ENCODE measurements at places on chromosomes 2 and 18. TPM values are rescaled to one million over a fixed set of nuclear protein-coding genes. Genes with fewer than 3 reads are reported as not detected.

The COL3A1 gene
- total RNA-seq: 35,960 TPM

The GPBAR1 gene
- total RNA-seq: 2.4 TPM

The SKOR2 gene
- 0.48 TPM for total RNA-seq

The RAX gene
- 3.4 TPM for total RNA-seq

The ZNF638 gene
- 169 TPM for total RNA-seq

The OSR1 gene
- total RNA-seq: 8.9 TPM

The RND3 gene
- 222 TPM for total RNA-seq

The CD226 gene
- total RNA-seq: 14.0 TPM

The CTNNA2 gene
- total RNA-seq: 0.96 TPM

The LRRC30 gene
- 3.4 TPM for total RNA-seq

The TOGARAM2 gene
- 1.4 TPM for total RNA-seq

The NYAP2 gene
- total RNA-seq: 0.96 TPM

The NCKAP5 gene
- total RNA-seq: 7.9 TPM

The MTLN gene
- 50.1 TPM for total RNA-seq

The FSHR gene
- total RNA-seq: not detected

The AQP12B gene
- total RNA-seq: 0.96 TPM

The CAPN14 gene
- 0.96 TPM for total RNA-seq

The SPP2 gene
- total RNA-seq: not detected

The DYSF gene
- 2.9 TPM for total RNA-seq

The KIF5C gene
- 4.3 TPM for total RNA-seq

The MC4R gene
- 4.1 TPM for total RNA-seq

The CHPF gene
- total RNA-seq: 132 TPM

The GNLY gene
- 2.2 TPM for total RNA-seq

The METTL8 gene
- 12.3 TPM for total RNA-seq

The MITD1 gene
- total RNA-seq: 25.5 TPM

The SLC4A5 gene
- 3.6 TPM for total RNA-seq

The SAP130 gene
- 0.72 TPM for total RNA-seq

The MYO7B gene
- total RNA-seq: not detected

The TAF4B gene
- 4.3 TPM for total RNA-seq

The ZDBF2 gene
- 24.6 TPM for total RNA-seq

The VIL1 gene
- 2.4 TPM for total RNA-seq

The CRYGB gene
- total RNA-seq: not detected

The ACSL3 gene
- total RNA-seq: 55.6 TPM

The STAT4 gene
- 3.9 TPM for total RNA-seq

The OR6B2 gene
- total RNA-seq: 1.7 TPM

The TRAPPC12 gene
- total RNA-seq: 133 TPM

The SOX11 gene
- 10.1 TPM for total RNA-seq

The ALPG gene
- not detected for total RNA-seq

The RAB31 gene
- 41.7 TPM for total RNA-seq

The LYPD1 gene
- total RNA-seq: 0.72 TPM

The GKN2 gene
- 0.96 TPM for total RNA-seq

The TYMS gene
- 6.0 TPM for total RNA-seq

The TMEM163 gene
- 3.4 TPM for total RNA-seq

The AAK1 gene
- total RNA-seq: 30.8 TPM

The IL36B gene
- 2.4 TPM for total RNA-seq

The PDCL3 gene
- 14.2 TPM for total RNA-seq

The TWIST2 gene
- total RNA-seq: 32.0 TPM

Measured in umbilical cord (tissue), 2 donors.